ENCODE measurements at places on chromosomes 11 and 22. TPM values are rescaled to one million over a fixed set of nuclear protein-coding genes. Genes with fewer than 3 reads are reported as not detected.

- DNase-seq, result no peak
Measured at GRCh38 chr11:129458756-129459535, 83.3 kb downstream of the BARX2 start.

DNA sequence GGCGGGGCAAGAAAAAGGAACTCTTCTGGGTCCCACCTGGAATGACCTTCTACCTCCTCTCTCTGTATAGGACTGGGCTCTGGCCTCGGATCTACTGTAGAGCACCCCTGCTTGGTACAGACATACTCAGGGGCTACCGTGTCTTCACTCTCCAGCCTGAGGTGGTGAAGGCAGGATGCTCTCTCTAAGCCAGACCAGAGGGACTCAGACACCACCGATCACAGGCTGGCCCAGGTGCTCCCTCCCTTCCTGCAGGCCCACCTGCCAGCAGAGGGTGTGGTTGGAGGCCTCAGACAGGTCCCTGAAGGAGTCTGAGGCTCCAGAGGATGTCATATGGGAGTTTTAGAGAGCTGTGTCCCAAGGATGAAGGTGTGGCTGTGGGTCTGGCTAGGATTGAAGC, 4.1 kb downstream of the NHERF4 start:
- no peak for DNase-seq

DNA sequence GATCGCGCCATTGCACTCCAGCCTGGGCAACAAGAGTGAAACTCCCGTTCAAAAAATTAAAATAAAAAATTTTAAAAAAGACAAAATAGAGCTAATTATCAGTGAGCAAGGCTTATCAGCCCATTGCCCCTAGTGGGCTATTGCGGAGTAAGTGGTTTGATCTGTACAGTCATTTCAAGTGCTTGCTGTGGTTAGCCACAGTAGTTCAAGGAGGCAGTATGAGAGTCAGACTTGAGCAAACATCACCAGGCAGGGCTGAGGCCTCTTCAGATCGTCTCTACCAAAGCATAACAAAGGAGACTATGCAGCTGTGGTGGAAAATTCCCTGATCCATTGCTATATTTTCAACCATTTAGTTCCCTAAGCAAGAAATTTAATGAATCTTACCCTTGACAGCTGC, 4.3 kb upstream of the SBF2 start:
- DNase-seq, result no peak

- DNase-seq, result no peak
Measured at GRCh38 chr11:132541794-132542193, 990.5 kb downstream of the OPCML start.

DNA sequence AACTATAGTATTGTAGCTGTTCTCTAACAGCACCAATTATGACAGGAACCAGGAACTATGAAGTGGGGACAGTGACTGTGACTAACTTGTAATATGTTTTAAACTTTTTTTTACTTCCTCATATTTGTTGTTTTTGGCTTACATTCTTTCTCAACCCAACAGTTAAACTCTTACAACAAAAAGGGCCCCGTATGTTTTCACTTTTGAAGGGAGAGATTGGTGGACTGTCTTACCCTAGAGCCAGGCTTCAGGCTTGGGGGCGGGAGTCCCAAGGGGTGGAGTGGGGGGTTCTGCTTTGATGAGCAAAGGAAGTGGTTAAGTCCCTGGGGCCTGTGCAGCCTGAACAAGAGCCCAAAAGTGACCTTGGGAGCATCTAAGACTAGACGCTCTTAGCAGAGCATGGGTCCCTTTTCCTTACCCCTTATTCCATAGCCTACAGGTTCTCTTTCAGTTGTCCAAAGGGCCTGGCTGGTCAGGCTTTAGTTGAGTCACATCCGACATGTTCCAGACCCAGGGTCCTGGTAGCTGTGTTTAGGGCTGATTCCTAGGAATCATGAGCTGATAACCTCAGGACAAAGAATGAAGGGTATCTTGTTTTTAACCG, 38.8 kb downstream of the STIM1 start:
- DNase-seq, result no peak

GRCh38 chr11:74299015-74299414, 12.4 kb downstream of the P4HA3 start:
- DNase-seq, result no peak

- DNase-seq, result no peak
Measured at GRCh38 chr11:81986556-81987161, 747.0 kb downstream of the FAM181B start.

DNA sequence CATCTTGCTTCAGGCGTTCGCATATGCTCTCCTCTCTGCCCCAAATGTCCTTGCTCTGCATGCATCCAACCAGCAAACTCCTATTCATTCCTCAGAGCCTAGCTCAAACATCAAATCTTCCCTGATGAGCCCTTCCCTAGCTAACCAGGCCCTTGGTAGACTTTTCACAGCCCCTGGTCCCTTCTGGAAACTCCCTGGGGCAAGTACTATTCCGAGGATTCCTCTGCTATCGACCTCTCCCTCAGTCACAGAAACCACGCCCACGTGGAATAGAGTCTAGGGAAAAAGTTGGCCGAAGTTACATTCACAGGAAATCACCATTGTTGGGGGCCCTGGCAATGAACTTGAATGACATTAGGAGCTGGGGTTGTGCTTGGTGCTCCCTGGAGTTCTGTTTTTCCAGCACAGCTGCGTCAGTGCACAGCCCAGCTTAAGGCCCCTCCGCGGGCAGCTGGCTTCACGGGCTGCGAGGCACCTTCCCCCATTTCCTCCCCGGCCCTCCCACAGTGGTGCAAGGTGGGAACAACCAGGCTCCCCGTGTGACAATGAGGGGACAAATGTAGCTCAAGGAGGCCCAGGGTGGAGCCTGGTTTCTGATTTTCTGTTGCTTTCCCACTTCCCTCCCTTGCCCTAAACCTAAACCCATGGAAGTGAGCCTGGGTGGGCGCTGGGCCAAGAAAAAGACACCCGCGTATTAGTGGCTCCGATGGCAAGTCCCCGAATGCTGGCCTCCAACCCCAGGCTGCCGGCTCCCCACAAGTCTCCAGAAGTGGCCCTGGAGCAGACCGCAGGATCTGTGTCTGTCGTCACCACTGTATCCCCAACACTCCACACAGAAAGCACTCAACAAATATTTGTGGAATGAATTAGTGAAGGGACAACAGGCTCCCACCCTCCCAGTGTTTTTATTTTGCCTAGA, 4.3 kb upstream of the ATP5MGL start:
- DNase-seq, result peak; percentile 61

- no peak for DNase-seq
Measured at GRCh38 chr22:23677701-23677995, 13.2 kb upstream of the RGL4 start.

GRCh38 chr11:20058749-20059458, 101.4 kb downstream of the DBX1 start:
- no peak for DNase-seq

DNA sequence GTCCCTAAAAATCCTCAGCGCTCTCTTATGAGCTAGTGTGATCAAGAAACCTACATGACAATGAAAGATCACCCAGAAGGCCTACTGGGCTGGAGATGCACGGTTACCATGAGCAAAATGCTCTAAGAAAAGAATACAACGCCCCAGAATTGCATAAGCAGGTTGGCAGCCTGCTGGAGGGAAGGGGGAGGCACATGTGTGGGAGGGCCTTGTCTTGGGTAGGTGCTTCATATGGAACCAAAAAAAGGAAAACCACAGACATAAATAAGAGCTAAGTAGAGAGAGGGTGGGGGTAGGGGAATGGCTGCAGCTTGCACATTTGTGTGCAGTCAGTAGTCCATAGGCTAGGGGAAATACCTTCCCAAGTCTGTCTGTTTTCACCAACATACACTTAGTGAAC, 2.8 kb downstream of the SIAE start:
- DNase-seq, result no peak

DNA sequence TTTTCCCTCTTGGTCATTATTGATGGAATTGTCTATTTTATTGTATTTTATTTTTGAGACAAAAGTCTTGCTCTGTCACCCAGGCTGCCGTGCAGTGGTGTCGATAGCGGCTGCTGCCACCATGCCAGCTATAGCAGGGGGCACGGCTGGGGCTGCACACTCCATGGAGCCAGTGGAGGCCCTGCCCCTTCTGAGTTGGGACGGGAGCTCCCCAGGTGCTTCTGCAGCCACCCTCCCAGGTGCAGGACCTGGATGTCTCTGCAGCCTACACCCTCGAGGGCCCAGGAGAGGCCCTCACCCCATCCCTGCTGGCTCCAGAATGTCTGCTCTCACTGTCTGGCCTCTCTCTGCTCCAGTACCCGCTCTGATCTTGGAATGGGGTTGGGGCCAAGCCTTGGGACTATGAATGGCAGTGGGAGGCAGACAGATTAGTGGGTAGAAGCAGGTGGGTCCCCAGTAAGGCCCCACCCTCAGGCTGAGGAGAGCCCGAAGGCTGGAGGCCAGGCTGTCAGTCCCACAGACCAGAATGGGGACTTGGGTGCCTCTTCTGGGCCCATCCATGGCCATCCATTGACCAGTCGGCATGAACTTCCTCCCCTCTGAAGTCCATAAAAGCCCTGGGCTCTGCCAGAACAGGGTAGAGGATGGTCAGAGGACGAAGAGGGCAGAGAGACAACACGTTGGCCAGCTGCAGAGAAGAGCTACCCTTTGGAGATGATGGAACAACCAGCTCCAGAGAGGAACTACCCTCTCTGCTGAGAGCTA, 49.6 kb upstream of the ATXN10 start:
- DNase-seq, result no peak

DNA sequence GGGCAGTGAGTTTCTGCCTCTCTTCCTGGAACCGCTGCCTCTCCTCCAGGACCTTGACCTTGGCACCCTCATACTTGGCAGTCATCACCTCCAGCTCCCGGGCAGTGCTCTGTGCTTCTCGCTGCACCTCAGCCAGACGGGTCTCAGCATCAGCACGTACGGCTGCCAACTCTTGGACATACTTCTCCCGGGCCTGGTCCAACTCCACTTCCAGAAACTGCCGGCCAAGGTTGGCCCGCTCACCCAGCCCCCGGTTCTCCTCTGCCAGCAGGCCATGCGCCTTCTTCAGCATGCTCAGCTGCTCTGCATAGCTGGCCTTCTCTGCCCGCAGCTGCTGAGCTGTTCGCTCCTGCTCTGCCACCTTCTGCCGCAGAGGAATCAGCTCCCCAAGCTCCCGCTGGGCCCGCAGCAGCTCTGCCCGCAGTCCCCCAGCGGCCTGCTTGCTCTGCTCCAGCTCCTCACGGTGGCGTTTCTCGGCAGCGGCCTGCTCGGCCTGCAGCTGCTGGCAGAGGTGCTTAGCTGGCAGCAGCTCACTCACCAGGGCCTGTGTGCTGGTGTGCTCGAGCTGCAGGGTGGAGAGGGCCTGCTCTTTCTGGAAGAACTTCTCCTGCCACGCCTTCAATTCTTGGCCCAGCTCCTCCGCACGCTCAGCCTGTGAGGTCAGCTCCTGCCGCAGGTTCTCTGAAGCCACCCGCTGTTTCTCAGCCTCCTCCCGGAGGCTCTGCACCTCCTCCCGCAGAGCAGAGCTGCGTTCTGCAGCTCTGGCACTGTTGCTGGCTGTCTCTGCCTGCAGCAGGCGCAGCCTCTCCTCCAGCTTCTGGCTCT, 14.4 kb downstream of the IL18BP start:
- peak; percentile 84 for DNase-seq

- DNase-seq, result peak; percentile 71
Measured at GRCh38 chr22:40593460-40594273, 42.9 kb downstream of the MRTFA start.

- DNase-seq, result no peak
Measured at GRCh38 chr11:113197446-113197845, 116.9 kb upstream of the TTC12 start.

DNA sequence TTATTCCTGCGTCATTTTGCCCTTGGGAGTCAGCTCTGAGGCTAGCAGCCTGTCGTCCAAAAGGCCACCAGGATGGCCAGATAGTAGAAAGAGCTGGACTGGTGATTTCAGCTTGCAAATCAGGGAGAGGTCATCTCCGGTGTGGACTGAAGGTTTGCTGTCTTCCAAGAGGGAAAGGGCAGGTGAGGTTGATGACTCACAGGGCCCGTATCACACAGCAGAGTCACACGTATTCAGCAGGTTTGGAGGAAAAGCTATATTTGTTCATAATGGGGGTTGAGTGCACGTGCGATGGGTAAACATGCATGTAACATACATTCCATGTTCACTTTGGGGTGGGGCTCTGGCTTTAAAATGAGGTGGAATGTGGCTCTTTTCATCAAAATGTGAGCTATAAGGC, 25.6 kb downstream of the MRPL21 start:
- DNase-seq, result no peak

Gene STK33
- polyA plus RNA-seq, result 101 TPM

Gene BDNF
- 1.1 TPM for polyA plus RNA-seq

Gene YDJC
- polyA plus RNA-seq, result 9.9 TPM

Gene PNPLA5
- polyA plus RNA-seq, result not detected

Gene OR5B21
- not detected for polyA plus RNA-seq

Gene CARNS1
- polyA plus RNA-seq, result 1.6 TPM

Gene MUC5AC
- 0.32 TPM for polyA plus RNA-seq

Gene ANGPTL5
- 0.74 TPM for polyA plus RNA-seq

All from testis (tissue), 5 donors.